Activated CD8-positive, alpha-beta memory T cell treated with anti-CD3 and anti-CD28 coated beads for 1 hour (primary cell): ENCODE measurements at places on chromosomes 2 and 18.

GRCh38 chr18:65725251-65726050 is 25.4 kb upstream of the CDH7 start:
- no peak for DNase-seq

DNA sequence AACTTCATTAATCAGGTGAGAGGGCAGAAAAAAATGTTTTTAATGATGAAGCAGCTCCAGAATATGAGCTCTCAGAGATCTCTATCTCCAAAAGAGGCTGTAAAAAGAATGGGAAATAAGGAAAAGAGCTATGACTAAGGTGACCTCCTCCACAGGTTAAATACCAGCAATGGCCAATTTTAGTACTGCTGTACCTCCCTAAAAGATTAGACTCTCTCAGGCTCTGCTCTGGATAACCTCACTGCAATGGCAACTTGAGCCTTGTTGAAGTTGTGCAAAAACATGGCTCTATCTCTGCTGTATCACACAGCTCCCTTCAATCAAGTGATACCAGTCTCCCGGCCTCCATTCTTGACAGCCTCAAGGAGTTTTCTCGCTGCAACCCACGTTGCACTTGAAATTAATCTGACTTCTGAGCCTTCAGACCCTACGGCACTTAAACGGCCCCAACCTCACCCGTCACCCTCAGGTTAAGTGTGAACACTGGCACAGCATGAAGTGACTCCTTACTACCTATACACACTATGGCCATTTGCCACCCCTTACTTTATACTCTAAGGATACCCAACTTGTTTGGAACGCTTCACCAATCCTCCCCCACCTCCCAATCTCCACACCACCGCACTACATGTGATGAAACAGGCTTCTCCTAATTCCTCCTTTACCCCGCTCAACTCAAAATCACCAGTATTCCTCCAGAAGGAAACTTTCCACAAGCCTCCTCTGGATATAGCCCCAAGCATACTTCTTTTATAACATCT is 36.3 kb downstream of the SMAD2 start:
- no peak for DNase-seq

- no peak for DNase-seq
These were observed 128.7 kb downstream of the LYPD6B start for GRCh38 chr2:149167001-149167780.

DNA sequence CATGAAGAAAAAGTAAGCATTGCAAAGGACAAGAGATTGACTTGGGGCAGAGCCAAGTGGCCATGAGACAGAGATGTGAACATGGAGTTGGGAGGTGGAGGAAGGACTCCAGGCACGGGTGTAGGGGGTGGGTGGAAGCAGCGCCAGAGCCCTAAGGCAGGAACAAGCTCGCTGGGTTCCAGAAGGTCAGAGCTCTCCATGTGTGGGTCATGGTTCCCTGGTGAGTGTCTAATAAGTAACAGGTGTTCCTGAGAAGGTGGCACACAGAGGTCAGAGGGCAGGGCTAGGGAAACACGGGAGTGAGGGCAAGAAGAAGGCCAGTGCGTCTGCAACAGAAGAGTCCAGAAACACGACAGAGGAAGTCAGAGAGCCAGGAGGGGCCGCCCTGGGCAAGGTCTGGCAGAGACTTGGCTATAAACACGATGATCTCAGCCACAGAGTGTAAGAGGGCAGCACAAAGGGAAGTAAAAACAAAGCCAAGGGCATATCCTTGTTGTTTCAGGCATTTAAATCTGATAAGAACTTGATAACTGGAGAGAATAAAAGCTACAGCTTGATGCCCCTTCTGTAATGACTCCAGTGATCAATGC is 260.8 kb downstream of the TGIF1 start:
- no peak for DNase-seq

- DNase-seq = no peak
These were observed 40.2 kb downstream of the CCDC74A start for GRCh38 chr2:131567891-131568290.

DNA sequence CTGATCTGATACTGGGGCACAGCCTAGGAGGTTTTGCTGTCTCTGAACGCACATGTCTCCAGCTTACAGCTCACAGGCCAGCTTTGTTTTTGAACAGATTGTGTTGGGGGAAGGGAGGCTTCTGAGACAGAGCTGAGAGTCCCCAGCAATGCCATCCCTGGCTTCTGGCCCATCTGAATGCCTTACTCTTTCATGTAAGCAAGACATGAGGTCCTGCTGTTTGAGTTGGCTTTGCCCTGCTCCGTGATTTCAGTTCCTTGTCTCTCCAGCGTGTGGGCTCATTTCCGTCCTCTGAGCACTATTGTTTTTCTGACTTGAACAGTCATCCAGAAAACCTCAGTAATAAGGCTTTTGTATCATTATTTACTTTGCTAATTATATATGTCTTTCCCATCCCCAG is 194.9 kb upstream of the TNP1 start:
- no peak for DNase-seq

GRCh38 chr2:160583146-160583535 is 89.5 kb upstream of the RBMS1 start:
- DNase-seq = no peak

- no peak for DNase-seq
These were observed 135.3 kb upstream of the NOSTRIN start for GRCh38 chr2:168667156-168667555.

- no peak for DNase-seq
These were observed at the start of gene MOGAT1 for GRCh38 chr2:222671259-222672067. TSS of gene MOGAT1 (plus strand) at chr2:222671658. CDS start at chr2:222671786, 128 bp downstream.

DNA sequence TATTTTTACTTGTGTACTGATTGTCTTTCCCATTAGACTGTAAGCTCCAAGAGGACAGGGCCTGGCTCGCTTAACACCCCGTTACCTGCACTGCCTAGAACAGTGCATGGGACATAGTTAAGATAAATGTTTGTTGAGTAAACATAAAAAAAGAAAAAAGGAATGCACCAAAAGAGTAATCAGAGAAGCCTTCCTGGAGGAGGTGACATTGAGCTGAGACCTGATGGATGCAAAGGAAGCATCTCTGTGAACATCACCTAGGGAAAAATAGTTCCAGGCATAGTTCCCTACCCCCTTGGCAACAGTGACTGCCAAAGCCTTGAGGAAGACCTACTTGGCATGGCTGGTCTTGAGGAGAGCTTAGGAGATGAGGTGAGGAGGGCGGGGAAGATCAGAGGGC is 924 bp upstream of the TFCP2L1 start:
- no peak for DNase-seq

GRCh38 chr2:113986762-113987290 is 96.9 kb downstream of the ACTR3 start:
- DNase-seq = no peak

GRCh38 chr2:239929504-239929903 is 95.6 kb downstream of the NDUFA10 start:
- no peak for DNase-seq

GRCh38 chr2:9145109-9145751 is 61.4 kb upstream of the ASAP2 start:
- DNase-seq = no peak

GRCh38 chr2:14560716-14561115 is 71.8 kb upstream of the LRATD1 start:
- DNase-seq = no peak

GRCh38 chr2:240790370-240791220 is 29.4 kb downstream of the KIF1A start:
- no peak for DNase-seq

GRCh38 chr2:185665251-185665814 is 73.3 kb upstream of the FSIP2 start:
- DNase-seq = no peak

GRCh38 chr18:9530226-9531009 is 55.1 kb downstream of the RALBP1 start:
- DNase-seq = no peak

- DNase-seq = no peak
These were observed 58.0 kb downstream of the SLC40A1 start for GRCh38 chr2:189522435-189523151.

GRCh38 chr2:202679980-202680379 is 45.2 kb downstream of the FAM117B start:
- no peak for DNase-seq

GRCh38 chr2:15560140-15560987 is 770 bp downstream of the NBAS start:
- no peak for DNase-seq

- no peak for DNase-seq
These were observed 413.6 kb upstream of the KCNH7 start for GRCh38 chr2:163252199-163252598.

GRCh38 chr2:29417630-29418029 is 302.4 kb downstream of the CLIP4 start:
- DNase-seq = no peak
